ENCODE measurements at places on chromosomes 4 and X. TPM values are rescaled to one million over a fixed set of nuclear protein-coding genes. Genes with fewer than 3 reads are reported as not detected.

The CRMP1 gene
- 5.3 TPM for total RNA-seq

The FABP2 gene
- 2.9 TPM for total RNA-seq

The HTR2C gene
- not detected for total RNA-seq

The CXXC4 gene
- total RNA-seq = 9.6 TPM

The DCAF12L2 gene
- 1.4 TPM for total RNA-seq

The CABS1 gene
- 6.5 TPM for total RNA-seq

The TMEM31 gene
- not detected for total RNA-seq

The GPR173 gene
- not detected for total RNA-seq

The TNMD gene
- total RNA-seq = 34.9 TPM

The TEX11 gene
- not detected for total RNA-seq

The MYL5 gene
- 10.1 TPM for total RNA-seq

The NXF2B gene
- total RNA-seq = not detected

The TBL1X gene
- 15.4 TPM for total RNA-seq

The OTUD6A gene
- total RNA-seq = not detected

The MAGIX gene
- 0.24 TPM for total RNA-seq

The AKAP4 gene
- 0.24 TPM for total RNA-seq

The CYLC1 gene
- 8.9 TPM for total RNA-seq

The GAGE13 gene
- not detected for total RNA-seq

The APOO gene
- total RNA-seq = 7.5 TPM

The F9 gene
- 2.2 TPM for total RNA-seq

The DDX3X gene
- total RNA-seq = 335 TPM

The TCEAL7 gene
- total RNA-seq = 11.3 TPM

The NIPAL1 gene
- 10.8 TPM for total RNA-seq

The AMOT gene
- total RNA-seq = 12.5 TPM

The MAGEA10 gene
- 0.24 TPM for total RNA-seq

The RTL3 gene
- total RNA-seq = 0.24 TPM

The USP17L11 gene
- total RNA-seq = not detected

The LPAR4 gene
- total RNA-seq = 4.8 TPM

The TMSB15C gene
- total RNA-seq = 5.3 TPM

The ARHGEF9 gene
- total RNA-seq = 45.0 TPM

The PCDH19 gene
- 1.2 TPM for total RNA-seq

The CHM gene
- total RNA-seq = 33.9 TPM

The NUDT6 gene
- total RNA-seq = 13.7 TPM

The TRPC3 gene
- 8.7 TPM for total RNA-seq

The FHIP1A gene
- 3.4 TPM for total RNA-seq

The TENM3 gene
- total RNA-seq = 65.5 TPM

The MAGED4B gene
- total RNA-seq = 20.5 TPM

The PPARGC1A gene
- 9.4 TPM for total RNA-seq

The ODAM gene
- total RNA-seq = not detected

The GPM6B gene
- 2.2 TPM for total RNA-seq

The SRPK3 gene
- total RNA-seq = not detected

The CFAP47 gene
- total RNA-seq = 0.96 TPM

The GLRA2 gene
- 2.9 TPM for total RNA-seq

The MAP7D3 gene
- 11.1 TPM for total RNA-seq

The PHOX2B gene
- 0.96 TPM for total RNA-seq

The ADAMTS3 gene
- 9.9 TPM for total RNA-seq

The EGF gene
- total RNA-seq = 8.4 TPM

The MAGEA9B gene
- not detected for total RNA-seq

The SSX7 gene
- not detected for total RNA-seq

The ENPEP gene
- 15.2 TPM for total RNA-seq

Data from umbilical cord (tissue), 2 donors.